GM03348 (cell line): ENCODE measurements at places on chromosomes 16 and 17.

DNA sequence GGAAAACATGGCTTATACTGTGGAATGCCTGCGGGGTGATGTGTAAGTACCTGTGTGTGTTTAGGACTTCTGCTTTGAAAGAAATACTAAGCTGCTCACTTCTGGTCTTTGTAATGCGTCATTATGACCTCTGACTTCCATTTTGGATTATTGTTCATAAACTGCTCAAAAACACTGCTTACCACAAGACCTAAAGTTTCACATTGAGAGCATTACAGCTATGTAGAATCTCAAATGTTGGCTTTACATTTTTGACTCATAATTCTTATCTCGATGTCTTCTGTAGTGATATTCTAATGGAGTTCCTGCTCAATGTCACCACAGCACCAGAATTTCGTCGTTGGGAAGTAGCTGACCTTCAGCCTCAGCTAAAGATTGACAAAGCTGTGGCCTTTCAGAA lies 9.3 kb downstream of the UQCRC2 start:
- DNase-seq = no peak

DNA sequence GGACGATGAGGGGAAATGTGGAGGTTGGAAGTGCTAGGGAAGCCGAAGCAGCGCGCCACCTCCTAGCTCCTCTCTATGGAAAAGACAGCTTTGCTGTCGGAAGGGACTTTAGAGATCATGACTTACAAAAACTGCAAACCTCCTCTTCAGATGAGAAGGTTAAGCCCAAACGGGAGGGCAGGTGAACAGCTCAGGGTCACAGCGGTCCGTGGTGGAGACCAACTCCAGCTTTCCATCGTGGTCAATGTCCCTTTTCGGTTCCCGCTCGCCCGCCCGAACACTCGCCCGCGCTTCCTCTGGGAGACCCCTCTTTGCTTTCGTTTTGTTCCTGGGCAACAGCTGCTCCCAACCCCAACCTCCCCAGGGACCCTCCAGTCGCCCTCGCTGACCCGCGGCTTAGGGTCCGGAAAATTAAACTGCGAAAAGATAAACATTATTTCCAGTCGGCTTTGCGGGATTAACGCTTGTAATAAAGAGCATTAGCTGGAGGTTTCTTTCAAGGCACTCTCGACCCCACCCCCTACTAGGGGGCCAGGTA lies 7.7 kb downstream of the IRX6 start:
- DNase-seq = no peak

DNA sequence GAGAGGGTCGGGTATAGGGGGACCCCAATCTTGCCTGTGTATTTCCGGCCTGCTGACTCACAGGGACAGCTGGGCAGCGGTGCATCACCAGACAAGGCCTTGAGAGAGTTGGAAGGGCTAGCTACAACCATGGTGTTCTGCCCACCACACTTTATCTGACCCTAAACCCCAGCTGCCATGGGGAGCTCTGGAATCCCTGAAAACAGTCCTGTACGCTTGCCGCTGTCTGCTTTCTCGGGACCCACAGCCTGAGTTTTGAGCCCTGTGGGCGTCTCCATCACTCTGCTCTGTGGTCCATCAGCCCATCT lies 100.4 kb upstream of the GSE1 start:
- DNase-seq = no peak

GRCh38 chr16:12542818-12543699 lies 260.6 kb downstream of the CPPED1 start:
- DNase-seq = no peak

GRCh38 chr16:56931271-56931891 lies 561 bp upstream of the HERPUD1 start:
- DNase-seq = no peak

DNA sequence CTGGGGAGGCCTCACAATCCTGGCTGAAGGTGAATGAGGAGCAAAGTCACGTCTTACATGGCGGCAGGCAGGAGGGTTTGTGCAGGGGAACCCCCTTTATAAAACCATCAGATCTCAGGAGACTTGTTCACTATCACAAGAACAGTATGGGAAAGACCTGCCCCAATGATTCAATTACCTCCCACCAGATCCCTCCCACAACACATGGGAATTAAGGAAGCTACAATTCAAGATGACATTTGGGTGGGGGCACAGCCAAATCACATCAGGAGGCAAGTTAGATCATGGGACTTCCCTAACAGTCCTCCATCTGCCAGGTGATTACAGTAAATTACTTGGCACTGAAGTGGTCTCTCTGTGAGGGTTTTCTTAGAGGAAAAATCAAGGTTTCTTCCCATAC lies 5.3 kb downstream of the TMEM114 start:
- no peak for DNase-seq

DNA sequence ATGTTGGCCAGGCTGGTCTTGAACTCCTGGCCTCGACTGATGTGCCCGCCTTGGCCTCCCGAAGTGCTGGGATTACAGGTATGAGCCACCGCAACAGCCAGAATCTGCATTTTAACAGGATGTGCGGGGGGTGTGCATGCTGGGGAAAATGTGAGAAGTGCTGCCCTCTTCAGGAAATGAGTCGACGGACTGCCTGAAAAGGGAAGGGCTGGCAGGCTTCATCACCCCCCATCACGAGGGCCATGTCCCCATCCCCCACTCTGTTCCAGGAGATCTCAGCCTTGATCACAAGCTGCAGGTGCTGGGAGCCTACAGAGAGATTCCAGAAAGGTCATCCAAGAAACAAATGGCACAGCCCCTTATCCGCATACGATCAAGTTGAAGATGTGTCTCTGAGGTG lies 195.3 kb upstream of the RPL38 start:
- no peak for DNase-seq

DNA sequence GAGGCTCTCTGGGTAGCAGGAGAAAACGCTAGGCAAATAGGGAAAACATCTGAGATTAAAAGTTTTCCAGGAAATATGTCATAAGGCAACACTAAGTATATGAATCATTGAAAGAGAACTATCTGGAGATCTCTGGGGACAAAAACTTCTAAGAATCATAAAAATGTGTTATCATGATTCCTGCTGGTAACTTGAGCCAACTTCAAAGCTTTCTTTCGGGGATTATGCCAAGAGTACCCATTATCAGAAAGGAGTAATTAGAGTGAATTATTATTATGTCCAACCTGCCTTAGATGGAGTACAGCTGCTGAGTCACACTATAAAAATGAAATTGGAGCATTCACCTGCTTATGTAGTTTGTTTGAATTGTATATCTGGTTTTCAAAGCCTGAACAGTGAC lies 488.5 kb upstream of the SOX9 start:
- DNase-seq = no peak

- no peak for DNase-seq
Observed at GRCh38 chr16:525123-525519, 2.4 kb upstream of the CAPN15 start.

- no peak for DNase-seq
Observed at GRCh38 chr16:10228779-10229178, 46.6 kb upstream of the GRIN2A start.

GRCh38 chr17:80913928-80914821 lies 77.5 kb upstream of the CHMP6 start:
- DNase-seq = no peak

- no peak for DNase-seq
Observed at GRCh38 chr16:72988569-72988968, 59.4 kb downstream of the ZFHX3 start.

DNA sequence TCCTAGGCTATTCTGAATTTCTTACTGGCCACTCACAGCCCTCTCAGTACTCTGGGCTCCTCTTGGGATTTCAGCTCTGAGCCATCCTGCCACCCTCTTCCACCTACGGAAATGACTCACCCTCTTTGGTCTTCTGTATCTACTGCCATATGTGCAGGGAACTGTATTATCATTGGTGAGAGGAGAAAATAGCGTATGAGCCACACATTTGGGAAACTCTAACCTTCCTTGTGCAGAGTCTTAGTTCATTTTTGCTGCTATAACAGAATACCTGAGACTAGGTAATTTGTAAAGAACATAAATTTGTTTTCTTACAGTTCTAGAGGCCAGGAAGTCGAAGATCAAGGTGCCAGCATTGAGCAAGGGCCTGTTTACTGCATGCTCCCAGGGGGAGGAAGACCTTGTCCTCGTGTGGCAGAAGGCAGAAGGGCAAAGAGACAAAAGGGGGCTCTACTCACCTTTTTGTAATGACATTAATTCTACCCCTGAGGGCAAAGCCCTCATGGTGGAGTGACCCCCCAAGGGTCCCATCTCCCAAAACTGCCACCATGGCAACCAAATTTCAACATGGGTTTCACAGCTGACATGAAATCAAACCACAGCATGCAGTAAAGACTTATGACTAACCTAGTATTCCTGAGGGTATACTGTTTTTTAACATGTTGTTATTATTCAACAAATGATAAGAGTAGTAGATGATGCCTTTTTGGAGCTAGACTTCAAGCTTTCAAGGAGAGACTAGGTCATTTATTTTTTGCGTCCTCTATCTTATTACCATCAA lies 191.8 kb downstream of the PRKCA start:
- peak; percentile 86 for DNase-seq
